ENCODE measurements at places on chromosomes 12 and 14.

DNA sequence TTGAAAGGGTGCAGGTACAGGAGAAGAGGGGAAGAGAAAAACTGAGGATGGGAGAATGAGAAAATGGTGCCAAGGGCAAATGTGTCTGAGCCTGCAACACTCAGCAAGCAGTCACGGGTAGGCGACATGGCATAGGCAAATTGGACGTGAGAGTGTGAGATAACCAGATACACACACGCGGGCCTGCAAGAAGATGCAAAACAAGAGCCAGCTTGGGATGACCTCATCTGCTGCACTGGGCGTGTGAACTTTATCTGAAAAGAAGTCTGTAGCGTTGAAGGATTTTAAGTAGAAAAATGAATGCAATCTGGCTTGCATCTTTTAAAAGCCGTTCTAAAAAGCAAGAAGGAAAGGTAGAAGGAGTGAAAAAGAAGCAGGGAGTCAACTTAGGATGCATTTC is 160.4 kb downstream of the NTF3 start:
- no peak for DNase-seq

DNA sequence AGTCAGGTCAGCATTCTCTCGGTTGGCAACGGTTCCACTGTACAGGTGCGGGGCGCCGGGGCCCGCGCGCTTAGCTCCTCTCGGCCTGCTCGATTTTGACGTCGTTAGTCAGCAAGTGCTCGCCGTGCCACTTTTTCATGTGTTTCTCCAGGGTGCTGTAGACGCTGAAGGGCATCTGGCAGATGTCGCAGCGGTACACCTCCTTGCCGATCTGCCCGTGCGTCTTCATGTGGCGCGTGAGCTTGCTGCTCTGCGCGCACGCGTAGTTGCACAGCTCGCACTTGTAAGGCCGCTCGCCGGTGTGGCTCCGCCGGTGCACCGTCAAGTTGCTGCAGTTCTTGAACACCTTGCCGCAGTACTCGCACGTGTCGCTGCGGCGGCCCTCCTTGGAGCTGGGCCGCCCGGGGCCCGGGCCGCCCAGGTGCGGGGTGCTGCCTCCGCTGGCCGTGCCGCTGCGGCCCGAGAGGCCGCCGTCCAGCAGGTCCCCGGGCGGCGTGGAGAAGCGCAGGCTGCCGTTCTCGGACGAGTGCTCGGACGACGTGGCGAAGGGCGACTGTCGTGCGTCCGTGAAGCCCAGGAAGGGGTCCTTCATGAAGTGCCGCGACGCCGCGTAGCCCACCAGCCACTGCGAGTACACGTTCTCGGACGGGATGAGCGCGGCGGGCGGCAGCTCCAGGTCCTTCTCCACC is 97.8 kb downstream of the BCL11B start:
- DNase-seq, result no peak

GRCh38 chr12:104638851-104639240 is 182.1 kb downstream of the CHST11 start:
- no peak for DNase-seq

DNA sequence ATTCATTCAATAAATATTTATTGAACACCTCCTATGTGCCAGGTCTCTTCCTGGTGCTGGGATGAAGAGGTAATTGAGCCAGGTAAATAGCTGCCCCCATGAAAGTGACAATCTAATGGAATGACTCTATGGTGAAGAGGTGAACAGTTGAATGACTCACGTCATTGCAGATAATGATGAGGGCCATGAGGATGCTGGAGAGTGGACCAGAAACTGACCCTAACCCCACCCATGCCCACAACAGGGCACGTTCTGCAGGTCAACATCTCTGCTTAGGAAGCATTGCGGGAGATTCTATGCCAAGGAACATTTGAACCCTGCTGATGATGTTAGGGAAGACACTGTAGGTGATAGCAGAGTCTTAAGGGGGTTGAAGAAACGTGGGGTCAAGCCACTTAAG is 788.9 kb upstream of the TBX3 start:
- no peak for DNase-seq

DNA sequence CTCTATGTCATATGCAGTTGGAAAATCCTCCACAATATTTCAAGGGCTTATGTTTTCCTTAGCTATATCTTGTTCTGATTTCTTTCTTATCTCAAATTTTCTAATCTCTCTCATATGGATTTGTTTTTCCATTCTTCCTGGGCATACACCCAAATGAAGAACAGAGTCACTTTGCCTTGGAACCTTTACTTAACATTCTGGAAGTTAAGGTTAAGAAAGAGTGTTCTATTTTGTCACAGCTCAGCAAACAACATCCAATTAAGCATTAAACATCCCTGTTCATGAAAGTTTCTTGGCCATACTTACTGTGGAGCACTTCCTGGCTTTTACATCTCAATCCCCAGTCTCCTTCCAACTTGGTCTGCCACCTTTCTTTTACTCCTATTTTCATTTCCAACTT is 5.3 kb downstream of the NAV3 start:
- no peak for DNase-seq

GRCh38 chr14:78401866-78402265 is 231.7 kb downstream of the NRXN3 start:
- no peak for DNase-seq

GRCh38 chr12:41473441-41473840 is 285.3 kb downstream of the PDZRN4 start:
- DNase-seq, result no peak

DNA sequence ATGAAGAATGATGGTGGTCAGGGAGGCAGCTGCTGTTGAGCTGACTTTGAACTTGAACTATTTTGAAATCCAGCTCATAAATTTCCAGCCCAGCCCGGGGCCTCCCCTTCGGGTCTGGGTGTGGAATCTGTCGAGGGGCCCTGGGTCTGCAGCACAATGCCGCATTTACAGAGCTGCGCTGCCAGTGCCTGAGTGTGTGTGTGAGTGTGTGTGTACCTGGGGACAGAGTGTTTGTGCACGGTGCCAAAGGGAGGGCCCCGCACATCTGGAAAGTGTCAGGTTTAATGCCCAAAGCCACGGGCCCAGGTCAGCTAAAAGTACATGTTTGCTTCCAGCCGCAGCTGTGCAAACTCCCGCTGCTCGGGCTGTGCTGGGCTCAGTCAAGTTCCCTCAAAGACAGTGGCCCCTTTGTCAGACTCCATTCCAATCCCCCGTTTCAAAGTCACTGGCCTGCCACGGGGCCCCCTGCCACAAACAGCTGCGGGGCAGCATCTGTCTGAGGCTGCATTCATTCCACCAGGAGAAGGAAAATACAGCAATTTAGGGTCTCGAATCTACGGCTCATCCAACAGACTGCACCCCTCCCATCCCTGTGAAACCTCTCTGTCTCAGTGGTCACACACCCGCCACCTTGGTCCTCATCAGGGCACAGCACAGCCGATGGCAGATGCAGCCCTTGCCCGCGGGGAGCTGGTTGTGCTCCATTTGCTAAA is 16.3 kb upstream of the RFLNA start:
- DNase-seq, result peak; percentile 33

GRCh38 chr12:123923038-123923437 is 49.6 kb downstream of the CCDC92 start:
- DNase-seq, result no peak

DNA sequence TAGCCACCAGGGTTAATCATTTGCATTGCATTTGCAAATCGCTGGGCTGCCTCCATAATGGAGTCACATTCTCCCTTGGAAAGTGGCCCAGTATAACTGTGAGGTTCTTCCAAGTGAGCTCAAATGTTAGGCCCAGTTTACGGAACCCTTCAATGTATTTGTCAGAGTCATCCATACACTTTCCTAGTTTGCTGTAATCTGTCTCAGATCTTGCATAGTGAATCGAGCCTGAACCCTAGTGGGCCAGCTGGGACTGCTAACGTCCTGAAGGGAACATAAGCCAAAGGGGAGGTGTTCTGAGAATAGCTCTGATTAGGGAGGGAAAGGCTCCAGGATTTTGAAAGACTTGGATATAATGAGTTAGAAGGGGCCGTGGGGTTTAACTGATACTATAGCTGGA is 406.3 kb downstream of the SLC6A15 start:
- DNase-seq, result no peak

- DNase-seq, result no peak
Measured at GRCh38 chr14:77108753-77109152, 10.7 kb downstream of the CIPC start.

DNA sequence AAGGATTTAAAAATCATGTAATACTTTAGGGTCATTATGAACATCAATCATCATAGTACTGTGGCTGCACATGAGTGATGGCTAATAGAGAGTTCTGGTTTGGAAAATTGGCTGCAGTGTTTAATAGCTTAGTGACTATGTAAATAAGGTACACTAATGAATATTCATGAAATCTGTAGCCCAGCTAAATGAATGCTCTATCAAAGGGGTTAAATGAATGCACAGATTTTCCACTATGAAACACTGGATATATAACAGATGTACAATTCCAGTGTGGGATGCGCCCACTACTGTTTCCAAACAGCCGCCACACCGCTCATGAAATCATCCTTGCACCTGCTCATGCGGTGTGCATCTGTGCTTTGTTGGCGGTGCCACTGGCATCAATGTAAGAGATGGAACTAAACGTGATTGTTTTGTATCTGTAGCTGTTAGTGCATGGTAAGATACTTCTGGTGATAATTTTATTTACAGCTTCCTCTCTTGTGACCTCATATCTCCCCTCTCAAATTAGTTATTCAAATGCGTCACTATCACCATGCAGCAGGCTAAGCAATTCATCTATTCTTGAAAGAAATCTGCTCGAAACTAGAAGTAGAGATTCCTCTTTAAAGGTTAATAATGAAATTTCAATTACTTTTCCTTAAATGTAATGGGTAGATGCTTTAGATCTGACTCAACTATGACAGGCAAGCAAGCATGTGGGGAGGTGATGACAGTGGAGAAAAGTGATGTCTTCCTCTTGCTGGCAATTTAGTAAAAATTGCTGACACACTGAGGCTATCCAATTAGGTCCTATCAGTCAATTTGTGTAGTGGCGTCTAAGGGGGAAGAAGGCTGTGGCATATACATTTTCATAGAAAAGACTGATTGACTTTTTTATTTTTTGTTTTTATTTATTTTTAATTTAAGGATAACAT is 433.6 kb downstream of the AEBP2 start:
- no peak for DNase-seq

- DNase-seq, result no peak
Measured at GRCh38 chr12:50538182-50538581, 33.4 kb downstream of the DIP2B start.

DNA sequence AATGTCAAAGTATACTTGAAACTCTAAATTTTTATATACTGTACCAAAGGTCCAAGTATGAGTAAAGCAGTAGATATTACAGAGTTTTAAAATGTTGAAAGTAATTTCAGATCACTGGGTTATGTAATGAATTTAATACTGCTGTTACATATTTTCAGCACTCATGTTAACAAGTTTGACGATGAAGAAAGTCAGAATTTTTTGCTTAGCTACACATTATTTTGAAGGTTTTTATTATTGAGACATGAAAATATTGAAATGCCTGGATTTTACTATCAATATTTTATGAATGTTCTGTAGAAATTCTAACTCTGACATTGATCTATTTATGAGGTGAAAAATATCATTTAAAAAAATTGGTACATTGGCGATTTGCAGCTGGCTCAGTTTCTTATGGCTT is 1030.3 kb downstream of the FSCB start:
- DNase-seq, result no peak

GRCh38 chr12:108218921-108219320 is 89.8 kb downstream of the WSCD2 start:
- DNase-seq, result no peak

GRCh38 chr12:52942901-52943181 is 6.1 kb upstream of the KRT18 start:
- no peak for DNase-seq

GRCh38 chr14:25108959-25109358 is 59.0 kb upstream of the STXBP6 start:
- no peak for DNase-seq

GRCh38 chr14:51759950-51760349 is 100.5 kb upstream of the GNG2 start:
- DNase-seq, result no peak

GRCh38 chr12:124851342-124851741 is 12.3 kb downstream of the SCARB1 start:
- no peak for DNase-seq

DNA sequence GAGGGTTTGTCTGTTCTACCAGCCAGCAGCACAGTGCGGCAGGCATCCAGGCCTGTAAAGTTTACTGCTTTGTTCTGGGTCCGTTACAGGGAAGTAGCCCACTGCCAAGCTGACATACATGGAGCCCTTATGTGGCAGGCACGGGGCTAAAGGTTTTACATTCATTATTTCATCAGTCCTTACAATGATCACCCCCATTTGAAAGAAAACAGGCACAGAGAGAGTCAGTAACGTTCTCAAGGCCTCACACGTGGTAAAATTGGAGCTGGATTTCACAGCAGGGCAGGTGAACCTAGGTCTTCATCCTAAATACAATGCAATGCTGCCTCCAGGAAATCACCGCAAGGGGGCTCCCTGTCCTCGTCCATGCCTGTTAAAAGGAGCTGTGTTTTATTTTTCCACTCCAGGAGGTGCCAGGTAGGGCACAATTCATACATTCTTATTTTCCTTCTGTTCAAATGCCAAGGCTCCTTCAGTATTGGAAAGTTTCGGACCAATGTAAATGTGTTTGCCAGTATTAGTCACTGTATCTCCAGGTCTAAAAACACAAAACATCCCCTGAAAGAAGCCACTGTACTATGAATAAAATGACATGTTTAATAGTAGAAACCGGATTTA is 172.2 kb upstream of the GZMB start:
- DNase-seq, result peak; percentile 81

DNA sequence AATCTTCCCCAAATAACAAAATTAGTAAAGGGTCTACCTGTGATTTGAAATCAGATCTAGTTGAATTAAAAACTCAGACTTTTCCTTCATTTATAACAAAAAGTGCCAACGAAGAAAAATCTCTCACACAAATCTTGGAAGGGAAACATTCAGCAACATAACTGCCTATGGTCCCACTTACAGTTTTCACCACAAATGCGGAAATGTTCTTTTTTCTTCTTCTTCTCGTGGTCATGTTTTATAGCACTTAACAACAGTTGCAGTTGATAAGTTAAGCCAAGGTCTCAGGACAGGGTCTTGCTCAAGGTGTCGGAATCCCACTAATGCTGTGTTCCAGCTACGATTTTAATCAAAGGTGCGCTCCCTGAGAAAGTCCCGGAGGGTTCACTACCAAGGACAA is 10.1 kb downstream of the RNASE6 start:
- DNase-seq, result no peak

DNA sequence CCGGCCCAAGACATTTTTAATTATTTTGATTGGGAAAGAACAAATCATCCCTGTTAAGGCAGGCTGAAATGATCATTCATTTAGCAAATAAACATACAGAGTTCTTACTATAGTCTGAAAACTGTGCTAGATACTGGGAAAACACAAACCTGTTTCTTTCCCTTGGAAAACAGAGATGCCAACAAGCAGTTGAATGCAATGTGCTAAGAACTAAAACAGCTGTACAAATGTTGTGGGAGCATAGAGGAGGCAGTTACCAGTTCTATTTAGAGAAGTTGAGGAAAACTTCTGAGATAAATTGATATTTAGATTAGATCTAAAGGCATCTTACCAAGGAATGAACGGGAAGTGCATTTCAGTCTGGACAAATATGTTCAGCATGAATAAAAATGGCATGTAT is 3.2 kb upstream of the NECAP1 start:
- no peak for DNase-seq

- no peak for DNase-seq
Measured at GRCh38 chr12:98838231-98838647, 193.1 kb downstream of the APAF1 start.

- DNase-seq, result no peak
Measured at GRCh38 chr14:24826390-24826789, 192.4 kb upstream of the GZMB start.

All from right lobe of liver (tissue), 6 donors.